Stimulated activated CD4-positive, alpha-beta T cell treated with anti-CD3 and anti-CD28 coated beads, Interleukin-15, amount 100 ng/mL, for 1 hour (primary cell): ENCODE measurements at places on chromosomes 11 and 22.

DNA sequence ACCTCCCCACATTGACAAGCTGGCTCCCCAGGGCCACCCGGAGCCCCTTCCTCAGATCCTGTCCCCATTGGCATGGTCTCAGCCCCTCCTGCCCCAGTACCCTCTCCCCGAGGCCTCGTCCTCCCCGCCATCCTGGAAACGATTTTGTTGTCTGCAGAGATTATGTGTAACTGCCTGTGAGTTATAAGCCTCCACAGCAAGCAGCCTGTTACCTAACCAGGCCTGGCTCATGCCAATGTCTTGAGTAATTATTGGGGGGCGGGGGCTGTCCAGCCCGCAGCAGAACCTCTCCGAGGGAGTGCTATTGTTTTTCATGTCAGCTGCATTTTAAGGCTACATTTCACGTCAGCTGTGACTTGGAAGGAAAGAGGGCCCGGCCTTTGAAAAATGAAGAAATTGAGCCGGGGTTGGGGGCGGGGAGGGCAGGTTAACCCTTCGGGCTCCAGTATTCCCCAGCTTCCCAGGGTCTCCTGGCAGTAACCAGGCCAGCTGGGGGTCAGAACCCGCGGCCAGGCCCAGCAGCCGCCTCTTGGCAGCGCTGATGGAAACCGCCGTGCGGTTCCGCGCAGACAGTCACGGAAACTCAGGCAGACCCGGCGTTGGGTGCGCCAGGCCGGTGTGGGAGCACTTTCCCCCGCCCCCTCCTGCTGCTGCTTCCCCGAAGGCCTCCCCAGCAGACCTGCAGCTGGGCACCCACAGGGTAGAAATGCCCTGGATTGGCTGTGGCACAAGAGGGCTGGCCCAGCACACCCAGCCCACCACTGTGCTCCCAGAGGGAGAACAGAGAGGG is 59.5 kb downstream of the CDKN1C start:
- DNase-seq, result no peak

- DNase-seq, result no peak
Measured at GRCh38 chr22:44968736-44969135, 41.1 kb downstream of the PHF21B start.

DNA sequence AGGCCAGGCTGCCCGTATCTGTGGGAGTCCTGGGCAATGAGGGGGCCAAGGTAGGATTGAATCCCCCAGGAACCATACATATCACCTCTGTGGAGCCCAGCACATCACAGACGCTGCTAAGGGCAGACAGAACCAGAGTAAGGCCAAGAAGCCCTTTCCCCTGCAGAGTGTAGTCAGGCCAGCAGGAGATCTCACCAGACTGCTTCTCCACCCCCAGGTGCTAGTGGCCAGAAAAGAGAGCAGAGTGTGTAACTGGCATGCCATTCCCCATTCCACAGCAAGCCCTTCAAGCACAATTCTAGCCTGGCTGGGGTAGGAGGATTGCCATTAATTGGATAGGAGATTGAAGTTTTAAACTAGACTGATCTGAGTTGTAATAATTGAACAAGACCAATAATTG is 28.0 kb upstream of the FCHSD2 start:
- no peak for DNase-seq

- DNase-seq, result no peak
Measured at GRCh38 chr22:44045145-44045544, 21.0 kb downstream of the PARVB start.

DNA sequence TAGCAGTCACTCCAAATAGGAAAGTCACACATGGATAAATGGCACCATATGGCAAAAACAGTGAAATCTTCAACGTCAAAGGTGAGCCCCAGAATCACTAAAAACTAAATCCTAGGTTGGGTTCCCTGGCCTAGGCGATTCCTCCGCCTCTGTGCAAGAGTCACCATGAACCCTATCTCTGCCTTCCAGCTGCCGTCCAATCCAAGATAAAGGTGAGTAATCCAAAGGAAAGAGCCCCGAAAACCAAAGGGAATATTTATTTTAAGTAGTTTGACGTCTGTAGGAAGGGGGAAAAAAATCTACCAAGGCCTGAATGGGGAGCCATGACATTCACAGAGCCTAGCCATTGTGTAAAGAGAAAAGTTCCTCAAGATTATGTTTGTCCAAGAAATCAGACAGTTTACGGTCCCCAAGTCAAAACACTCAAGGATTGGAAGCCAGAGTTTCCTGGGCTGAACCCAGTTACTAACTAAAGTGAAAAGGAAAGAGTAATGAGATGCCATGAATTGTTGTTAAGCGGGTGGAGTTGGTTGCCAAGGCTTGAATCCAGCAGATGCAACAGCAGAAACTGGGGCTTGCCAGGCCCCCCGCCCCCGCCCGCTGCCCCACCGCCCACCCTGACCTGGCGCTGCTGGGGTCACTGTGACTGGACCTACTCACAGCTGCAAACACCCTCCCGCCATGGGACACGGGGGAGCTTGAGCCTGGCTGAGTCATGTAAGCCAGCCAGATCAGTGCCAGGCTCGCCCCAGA is 39.7 kb upstream of the ETS1 start:
- DNase-seq, result no peak

GRCh38 chr11:7413961-7414915 is 71.1 kb upstream of the OLFML1 start:
- no peak for DNase-seq

DNA sequence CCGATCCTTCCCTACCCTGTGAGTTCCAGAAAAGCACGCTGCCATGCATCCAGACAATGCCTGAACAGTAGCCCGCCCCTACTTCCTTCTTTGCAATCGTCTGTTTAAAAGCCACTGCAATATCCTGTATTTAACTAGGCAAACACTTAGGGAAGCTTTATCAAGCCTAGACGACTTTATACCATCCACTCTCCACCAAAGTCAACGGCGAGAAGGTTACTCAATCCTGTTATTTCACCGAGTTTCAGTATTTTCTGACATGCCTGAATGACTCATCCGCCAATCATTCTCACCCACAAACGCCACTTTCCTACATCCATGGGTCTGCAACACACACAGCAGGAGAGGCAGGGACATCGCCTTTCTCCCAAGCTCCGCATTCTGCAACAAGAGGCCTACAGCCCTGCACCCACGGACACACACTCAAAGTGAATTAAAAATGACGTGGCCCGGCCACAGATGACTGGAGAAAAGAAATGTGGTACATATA is 9.3 kb downstream of the CELSR1 start:
- DNase-seq, result no peak

GRCh38 chr22:47210686-47211085 is 448.2 kb downstream of the TBC1D22A start:
- DNase-seq, result no peak

DNA sequence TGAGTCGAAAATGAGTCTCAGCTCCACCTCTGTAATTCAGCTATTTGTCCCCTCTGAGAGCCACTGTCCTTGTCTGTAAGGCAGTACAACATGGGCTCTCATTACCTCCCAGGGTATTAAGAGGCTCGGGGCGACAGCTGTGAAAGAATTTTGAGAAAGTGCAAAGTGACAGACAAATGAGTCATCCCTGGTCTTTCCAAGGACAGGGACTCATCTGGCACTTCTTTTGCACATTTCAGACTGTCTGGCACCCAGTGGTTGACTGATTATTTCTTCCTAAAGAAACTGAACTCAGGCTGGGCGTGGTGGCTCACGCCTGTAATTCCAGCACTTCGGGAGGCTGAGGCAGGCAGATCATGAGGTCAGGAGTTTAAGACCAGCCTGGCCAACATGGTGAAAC is 62.1 kb upstream of the ARFGAP3 start:
- DNase-seq, result no peak

- no peak for DNase-seq
Measured at GRCh38 chr22:49206281-49206680, 621.4 kb downstream of the BRD1 start.

- DNase-seq, result no peak
Measured at GRCh38 chr11:73121692-73122091, 20.4 kb downstream of the FCHSD2 start.

GRCh38 chr22:37068859-37069258 is 17.3 kb downstream of the KCTD17 start:
- DNase-seq, result no peak

DNA sequence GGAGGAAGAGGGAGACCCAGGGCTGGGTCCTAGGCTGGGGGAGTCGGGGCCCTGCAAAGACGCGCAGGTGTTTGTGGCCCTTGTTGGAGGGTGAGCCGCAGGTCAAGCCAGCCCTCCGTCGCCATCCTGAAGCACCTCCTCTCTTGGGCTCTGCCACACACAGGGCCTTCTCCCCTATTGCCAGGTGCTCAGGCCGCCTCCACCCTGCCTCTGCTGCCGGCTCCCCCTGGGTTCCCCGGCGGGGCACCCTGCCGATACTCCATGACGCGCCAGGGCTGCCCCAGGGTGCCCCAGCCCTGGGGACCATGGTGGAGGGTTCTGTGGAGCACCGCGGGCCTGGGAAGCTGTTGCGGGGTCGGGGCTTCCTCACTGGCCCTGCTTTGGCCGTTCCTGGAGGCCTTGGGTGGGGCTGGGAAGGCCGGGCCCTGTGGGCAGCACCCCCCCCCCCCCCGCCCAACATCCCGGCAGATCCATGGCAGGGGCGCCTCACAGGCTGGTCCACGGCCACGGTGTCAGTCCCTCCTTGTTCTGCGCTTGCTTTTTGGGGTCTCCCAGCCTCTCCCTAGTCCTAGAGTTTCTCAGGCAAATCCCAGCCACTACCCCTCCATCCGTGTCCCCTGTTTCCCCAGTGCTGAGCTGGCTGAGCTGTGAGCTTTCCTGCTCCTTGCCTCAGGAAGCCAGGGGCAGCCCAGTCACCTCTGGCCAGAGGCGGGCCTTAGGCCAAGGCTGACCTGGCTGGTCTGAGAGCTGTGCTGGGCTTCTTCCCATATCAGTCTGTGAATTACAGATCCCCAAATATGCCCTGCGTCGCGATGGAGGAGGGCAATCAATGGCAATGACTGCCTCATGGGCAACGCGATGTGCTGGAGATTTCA is 2.3 kb upstream of the ADORA2A start:
- DNase-seq, result no peak

- DNase-seq, result no peak
Measured at GRCh38 chr11:18204771-18205170, 31.8 kb downstream of the SAA4 start.

DNA sequence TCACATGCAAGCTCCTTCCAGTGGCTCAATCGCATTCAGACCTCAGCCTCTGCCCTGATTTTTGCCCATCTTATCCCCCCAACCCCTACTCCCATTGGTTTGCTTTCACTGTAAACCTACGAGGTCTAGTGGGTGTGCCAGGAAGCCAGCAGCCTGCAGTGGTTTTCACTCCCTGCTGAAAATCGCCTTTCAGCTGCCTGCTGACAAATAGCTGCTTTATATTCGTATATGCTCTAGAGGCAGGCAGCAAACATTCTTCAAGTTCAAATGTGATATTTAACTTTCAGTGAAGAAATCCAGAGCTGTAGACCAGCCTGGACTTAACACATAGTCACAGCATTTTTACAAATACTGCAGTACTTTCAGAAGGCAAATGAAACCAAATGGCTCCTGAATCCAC is 92.8 kb upstream of the APOA1 start:
- DNase-seq, result no peak

- no peak for DNase-seq
Measured at GRCh38 chr11:21987261-21987660, 205.6 kb upstream of the ANO5 start.

DNA sequence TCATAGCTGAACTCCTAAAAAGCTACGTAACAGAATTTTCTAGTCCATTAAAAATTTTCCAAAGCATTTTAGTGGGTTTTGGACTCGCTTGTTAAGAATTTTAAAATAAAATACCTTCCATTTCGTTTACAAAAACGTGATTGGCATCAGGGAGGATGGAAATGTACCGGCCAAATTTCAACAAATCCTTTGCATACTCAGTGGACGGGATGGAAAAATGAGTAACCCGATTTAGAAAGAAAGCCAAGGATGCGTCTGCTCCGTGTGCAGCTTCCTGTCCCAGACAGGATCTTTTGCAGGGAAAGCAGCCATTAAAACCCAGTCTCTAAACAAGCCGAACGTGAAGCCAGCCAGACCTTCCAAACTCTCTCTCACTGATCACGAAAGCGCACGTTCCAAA is 15.6 kb downstream of the TMEM184B start:
- no peak for DNase-seq

GRCh38 chr22:20240447-20240764 is 27.7 kb downstream of the RTN4R start:
- no peak for DNase-seq

GRCh38 chr11:34394771-34395300 is 37.0 kb upstream of the ABTB2 start:
- DNase-seq, result no peak

DNA sequence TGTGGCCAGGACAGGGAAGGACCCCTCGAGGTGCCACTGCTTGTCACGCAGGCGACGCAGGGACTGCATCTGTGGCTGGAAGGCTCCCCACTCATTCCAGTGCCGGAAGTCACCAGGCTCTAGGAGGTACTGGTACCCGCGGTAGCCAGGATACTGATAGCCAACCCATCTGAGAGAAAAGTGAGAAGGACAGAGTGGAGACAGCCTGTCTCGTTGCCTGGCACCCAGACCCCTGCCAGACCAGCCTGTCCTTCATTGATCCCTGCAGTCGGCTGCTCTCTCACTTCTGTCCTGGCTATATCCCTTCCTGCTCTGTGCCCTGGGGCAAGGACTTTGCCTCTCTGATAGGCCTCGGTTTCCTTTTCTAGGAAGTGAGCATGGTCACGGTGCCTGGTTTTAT is 9.6 kb upstream of the TPST2 start:
- no peak for DNase-seq

GRCh38 chr11:44595964-44596381 is 30.5 kb downstream of the CD82 start:
- no peak for DNase-seq

DNA sequence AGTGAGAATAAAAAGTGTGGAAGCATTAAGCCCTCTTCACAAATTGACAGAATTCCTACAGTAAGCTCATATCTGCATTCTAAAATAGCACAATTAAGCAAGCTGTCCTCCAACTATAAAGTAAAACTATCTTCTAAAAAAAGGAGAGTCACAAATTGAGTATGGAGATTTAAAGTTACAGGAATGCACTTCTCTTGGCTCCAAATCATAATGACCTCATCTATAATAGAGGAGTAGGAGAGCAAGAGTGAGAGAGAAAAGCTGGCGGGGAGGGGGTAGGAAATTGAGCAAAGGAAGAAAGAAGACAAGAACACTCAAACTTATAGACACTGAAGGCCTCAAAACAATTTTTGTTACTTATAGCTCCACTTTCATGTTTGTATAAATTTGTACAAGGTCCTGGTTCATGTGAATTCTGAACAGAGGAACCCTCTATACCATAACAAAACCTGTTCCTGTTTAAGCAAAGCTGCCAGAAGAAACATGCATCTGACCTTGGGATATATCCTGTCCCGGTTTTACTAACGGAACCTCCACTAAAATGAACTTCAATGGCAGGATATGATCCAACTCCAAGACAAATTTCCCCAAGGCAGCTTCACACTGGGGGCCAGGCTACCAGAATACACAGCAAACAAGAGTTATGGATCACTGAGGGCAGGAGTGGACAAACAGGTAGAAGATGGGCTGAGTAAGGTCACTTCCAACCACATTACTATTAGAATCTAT is 37.2 kb downstream of the SLC35F2 start:
- DNase-seq, result no peak

- no peak for DNase-seq
Measured at GRCh38 chr22:30365891-30366290, 9.1 kb downstream of the CCDC157 start.
